Stimulated activated CD8-positive, alpha-beta memory T cell treated with anti-CD3 and anti-CD28 coated beads, Interleukin-4, amount 100 ng/mL, for 1 hour (primary cell): ENCODE measurements at places on chromosomes 1 and 21.

- no peak for DNase-seq
Measured at GRCh38 chr1:59223989-59224634, 72.8 kb upstream of the FGGY start.

- DNase-seq: no peak
Measured at GRCh38 chr1:199743227-199743626, 284.3 kb upstream of the NR5A2 start.

GRCh38 chr21:46109313-46110221 lies 11.7 kb downstream of the COL6A2 start:
- no peak for DNase-seq

GRCh38 chr1:20648438-20648837 lies 12.7 kb downstream of the DDOST start:
- no peak for DNase-seq

GRCh38 chr1:201400852-201401230 lies 1.7 kb upstream of the LAD1 start:
- no peak for DNase-seq

- DNase-seq: no peak
Measured at GRCh38 chr1:33424205-33424604, 6.7 kb downstream of the PHC2 start.

- DNase-seq: no peak
Measured at GRCh38 chr1:44924835-44925464, 61.4 kb downstream of the EIF2B3 start.

DNA sequence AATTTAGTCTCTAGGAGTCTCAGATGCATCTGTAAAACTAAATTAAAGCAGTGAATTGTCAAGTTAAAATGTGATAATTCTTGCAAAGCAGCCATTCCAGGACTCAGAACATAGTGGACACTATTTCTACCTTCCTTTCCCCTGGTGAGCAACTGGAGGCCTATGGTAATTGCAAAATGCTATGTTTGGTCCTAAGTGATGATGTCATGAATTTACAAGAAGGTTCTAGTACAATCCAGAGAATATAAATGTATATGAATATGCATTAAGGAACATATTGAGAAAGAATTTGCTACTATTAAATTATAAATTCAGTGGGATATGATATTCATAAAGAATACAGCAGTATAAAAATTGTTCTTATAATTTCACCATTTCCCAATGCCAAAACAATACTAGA lies 32.6 kb downstream of the OMA1 start:
- no peak for DNase-seq

GRCh38 chr1:209732725-209733124 lies 23.1 kb upstream of the TRAF3IP3 start:
- no peak for DNase-seq

- no peak for DNase-seq
Measured at GRCh38 chr1:231776757-231777062, 150.1 kb downstream of the DISC1 start.

DNA sequence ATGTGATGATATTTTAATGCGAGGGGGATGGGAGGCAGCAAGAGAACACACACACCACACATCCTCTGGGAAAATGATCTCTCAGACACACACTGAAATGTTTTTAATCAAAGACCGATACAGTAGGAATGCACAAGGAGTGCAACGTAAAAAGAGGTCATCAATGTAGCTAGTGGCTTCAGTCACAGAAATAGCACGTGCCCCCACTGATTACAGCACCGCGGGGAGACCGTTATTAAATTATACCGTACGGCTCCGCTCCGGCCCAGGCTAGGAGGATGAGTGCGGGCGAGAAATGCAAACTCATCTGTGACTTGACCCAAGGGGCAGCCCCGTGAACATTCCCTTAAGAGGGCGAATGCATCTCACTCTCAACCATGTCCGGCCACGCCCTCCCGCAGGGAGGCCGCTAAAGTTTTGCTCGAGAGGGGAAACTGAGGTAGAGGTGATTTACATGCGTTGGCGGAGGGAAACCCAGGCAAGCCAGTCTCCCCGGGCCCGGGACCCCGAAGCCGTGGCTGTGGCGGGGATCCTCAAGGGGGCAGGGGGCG lies 552 bp downstream of the UBR4 start:
- peak; percentile 5 for DNase-seq

DNA sequence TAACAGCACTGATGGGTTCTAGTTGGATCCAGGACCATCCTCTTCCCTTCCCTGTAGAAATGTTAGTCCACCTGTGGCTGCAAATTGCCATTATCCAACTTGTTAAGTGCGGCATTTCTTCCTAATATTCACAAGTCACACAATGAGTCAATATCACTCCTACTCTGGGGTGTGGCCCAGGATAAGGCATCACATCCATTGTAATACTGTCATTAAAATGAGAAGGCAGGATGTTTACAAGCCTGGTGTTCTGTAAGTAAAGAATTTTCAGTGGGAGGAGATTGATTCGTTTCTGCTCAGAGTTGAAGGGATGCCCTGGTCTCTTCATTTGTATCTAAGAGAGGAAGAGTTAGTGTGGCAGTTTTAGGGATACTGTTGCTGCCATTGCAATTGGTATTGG lies 18.1 kb upstream of the ARHGAP29 start:
- DNase-seq: no peak

DNA sequence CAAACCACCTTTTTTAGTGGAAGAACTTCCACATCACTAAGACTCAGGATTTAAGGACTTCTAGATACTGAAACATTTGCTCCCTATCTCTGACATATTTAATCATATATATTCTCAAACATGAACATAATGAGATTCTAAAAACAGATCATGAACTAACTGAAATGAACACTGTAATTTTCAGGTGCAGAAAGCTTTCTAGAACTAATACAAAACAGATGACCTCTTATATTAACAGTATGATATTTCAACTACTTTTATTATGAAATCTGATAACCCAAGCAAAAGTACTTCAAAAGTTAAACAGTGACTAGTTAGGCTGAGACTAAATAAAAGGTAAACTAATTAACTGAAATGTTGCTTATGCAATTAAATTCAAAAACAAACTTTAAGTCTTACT lies 157.5 kb downstream of the COP1 start:
- DNase-seq: no peak

DNA sequence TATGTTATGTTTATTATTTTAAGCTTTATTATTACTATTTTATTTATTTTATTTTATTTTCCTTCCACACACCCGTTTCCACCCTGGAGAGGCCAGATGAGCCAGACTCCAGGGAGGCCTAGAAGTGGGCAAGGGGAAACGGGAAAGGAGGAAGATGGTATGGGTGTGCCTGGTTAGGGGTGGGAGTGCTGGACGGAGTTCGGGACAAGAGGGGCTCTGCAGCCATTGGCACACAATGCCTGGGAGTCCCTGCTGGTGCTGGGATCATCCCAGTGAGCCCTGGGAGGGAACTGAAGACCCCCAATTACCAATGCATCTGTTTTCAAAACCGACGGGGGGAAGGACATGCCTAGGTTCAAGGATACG lies 468 bp upstream of the MX1 start:
- no peak for DNase-seq

GRCh38 chr1:31790641-31791091 lies 25.2 kb downstream of the SPOCD1 start:
- DNase-seq: no peak

DNA sequence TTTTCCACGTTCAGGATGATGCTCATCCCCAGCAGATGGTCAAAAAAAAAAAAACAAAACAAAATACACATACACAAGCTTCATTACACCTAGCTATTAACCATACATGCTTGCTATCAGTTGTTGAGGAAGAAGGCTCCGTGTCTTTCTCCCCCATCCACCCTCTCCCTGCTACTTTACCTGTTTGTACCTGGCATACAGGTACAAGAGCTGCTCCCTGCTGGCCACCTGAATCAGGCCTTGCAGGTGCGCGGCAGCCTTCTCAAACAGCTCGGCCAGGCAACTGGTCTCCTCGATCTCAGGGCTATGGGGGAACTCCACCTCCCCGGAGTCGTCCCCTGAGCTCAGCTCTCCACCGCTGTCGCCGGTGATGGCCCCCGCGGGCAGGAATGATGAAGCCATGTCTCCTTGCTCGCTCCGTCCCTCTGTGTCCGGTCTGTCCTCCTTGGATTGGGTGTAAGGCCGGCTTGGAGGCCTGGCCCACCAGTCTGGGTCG lies 464 bp downstream of the ACBD6 start:
- DNase-seq: no peak

- DNase-seq: no peak
Measured at GRCh38 chr1:84803604-84804003, 89.4 kb downstream of the LPAR3 start.

GRCh38 chr1:47683401-47683800 lies 245.6 kb downstream of the FOXD2 start:
- no peak for DNase-seq

DNA sequence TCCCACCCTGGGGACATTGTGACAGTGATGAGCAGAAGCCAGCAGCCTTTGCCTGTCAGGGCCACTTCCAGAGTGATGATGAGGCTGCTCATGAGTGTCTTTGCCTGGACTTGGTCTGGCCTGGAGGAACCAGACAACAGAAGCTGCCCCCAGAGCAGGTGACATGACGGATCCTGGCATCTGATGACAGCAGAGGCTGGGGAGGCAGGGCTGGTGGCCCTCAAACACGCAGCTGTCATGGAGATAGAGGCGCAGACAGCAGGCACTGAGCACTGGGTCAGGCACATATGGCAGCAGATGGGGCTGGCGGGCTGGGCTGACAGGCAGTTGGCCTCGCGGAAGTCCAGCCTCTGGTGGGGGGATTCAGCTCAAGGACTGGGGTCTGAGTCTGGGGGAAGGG lies 66.4 kb upstream of the STUM start:
- DNase-seq: no peak

DNA sequence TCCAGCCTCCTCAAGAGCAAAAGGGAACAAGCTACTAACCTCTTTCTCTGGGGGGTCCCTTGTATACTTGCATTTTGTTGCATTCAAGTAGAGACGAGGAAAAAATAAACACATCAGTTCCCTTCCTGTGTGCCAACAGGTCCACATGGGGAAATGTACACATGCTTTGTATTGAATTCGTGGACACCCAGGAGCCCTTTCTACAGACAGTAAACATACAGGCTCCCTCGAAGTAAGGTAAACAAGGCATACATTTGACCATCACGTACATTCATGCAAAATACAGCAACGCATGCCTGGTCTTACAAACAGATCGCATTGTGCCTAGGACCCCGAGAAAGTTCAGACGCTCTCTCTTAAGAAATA lies 1.1 kb downstream of the KCND3 start:
- no peak for DNase-seq

- no peak for DNase-seq
Measured at GRCh38 chr21:15130751-15131150, 66.0 kb upstream of the NRIP1 start.

DNA sequence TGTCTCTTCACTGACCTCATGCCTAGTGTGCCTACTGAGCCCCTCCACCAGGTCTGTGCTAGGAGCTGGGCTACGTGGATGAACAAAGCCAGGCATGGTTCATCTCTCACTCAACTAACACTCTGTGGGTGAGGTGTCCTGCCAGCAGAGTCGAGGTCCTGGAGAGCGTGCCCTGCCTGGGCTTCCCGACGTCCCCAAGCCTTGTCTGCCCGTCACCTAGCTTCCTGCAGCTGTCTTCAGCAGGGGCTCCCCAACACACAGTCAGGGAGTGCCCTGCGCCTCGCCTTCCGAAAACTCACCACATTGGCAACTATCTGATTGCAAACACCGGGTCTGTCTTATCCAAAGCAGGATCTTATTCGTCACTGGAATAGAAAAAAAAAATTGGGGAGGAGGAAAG lies 167.5 kb upstream of the ZC3H12A start:
- DNase-seq: no peak

- no peak for DNase-seq
Measured at GRCh38 chr1:242033447-242033846, 34.5 kb upstream of the MAP1LC3C start.

DNA sequence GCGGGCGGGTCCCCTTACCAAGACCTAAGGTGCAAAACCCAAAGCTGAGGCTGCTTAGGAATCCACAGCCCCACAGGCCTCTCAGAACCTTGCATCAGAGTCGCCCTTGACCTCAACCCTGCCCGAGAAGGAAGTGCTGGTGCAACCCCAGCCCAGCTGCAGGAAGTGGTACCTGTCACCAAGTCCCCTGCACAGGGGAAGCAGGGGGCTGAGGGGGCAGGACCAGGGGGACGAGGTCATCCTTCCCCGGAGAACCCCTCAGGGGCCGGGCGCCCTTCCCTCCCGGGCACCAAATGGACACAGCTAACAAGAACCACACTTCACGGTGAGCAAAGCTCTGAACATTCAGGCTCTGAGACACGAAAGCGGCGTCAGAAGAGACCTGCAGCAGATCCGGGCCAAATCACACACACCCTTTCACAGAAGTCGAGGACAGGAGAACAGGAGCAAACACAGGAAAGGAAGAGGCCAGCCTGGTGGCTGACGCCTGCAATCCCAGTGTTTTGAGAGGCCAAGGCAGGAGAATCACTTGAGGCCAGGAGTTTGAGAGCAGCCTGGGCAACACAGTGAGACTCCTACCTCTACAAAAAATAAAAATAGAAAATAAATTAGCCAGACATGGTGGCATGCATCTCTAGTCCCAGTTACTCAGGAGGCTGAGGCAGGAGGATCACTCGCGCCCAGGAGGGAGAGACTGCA lies 6.4 kb downstream of the ITGB2 start:
- DNase-seq: no peak

- DNase-seq: no peak
Measured at GRCh38 chr1:105100102-105100501, 1350.4 kb downstream of the AMY1C start.

DNA sequence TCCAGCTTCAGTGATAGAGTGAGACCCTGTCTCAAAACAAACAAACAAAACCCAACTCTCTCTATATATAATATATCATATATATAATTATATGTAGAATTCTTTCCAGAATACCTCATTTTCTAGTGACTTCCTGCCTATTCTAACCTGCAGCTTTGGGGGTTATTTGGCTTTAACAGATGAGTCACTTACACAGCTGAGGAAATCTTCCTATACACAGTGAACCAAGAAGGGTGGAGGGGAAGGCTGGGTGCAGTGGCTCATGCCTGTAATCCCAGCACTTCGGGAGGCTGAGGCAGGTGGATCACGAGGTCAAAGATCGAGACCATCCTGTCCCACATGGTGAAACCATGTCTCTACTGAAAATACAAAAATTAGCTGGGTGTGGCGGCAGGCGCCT lies 9.2 kb downstream of the RAB29 start:
- no peak for DNase-seq

DNA sequence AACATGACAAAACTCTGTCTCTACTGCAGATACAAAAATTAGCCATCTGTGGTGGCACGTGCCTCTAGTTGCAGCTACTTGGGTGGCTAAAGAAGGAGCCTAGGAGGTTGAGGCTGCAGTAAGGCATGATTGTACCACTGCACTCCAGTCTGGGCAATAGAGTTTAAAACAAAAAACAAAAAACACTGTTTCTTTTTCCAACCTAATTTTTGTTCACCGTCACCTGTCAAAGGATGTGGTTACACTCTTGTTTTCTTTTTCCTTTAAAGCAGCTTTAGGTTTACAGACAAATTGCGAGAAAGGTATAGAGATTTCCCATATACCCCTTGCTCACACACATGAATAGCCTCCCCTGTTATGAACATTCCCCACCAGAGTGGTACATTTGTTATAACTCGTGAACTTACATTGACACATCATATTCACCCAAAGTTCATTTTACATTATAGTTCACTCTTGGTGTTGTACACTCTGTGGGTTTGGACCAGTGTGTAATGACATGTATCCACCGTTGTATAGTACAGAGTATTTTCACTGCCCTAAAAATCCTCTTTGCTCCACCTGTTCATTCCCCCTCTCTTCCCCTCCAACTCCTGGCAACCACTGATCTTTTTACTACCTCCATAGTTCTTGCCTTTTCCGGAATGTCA lies 26.2 kb downstream of the SMG7 start:
- no peak for DNase-seq
